Hypothalamus (tissue), 51 donors: ENCODE measurements at places on chromosomes 7 and 10.

DNA sequence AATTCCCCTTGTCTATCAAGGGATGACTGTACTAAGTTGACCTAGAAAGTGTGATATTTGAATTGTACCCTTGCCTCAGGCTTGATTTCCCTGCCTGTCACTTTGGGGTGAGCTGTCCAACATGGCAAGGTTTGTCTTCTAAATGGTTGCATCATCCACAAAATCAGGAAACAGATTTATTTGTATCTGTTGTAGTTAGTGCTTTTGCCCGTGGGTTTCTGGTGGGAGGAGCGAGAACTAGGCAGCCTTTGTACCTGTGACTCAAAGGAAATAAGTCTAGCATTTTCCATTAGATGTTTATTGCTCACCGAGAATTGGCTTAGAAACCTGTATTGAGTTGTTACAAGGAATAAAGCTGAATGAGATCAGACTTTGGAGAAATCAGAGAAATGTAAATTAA is 650.8 kb downstream of the LRMDA start:
- DNase-seq = no peak

DNA sequence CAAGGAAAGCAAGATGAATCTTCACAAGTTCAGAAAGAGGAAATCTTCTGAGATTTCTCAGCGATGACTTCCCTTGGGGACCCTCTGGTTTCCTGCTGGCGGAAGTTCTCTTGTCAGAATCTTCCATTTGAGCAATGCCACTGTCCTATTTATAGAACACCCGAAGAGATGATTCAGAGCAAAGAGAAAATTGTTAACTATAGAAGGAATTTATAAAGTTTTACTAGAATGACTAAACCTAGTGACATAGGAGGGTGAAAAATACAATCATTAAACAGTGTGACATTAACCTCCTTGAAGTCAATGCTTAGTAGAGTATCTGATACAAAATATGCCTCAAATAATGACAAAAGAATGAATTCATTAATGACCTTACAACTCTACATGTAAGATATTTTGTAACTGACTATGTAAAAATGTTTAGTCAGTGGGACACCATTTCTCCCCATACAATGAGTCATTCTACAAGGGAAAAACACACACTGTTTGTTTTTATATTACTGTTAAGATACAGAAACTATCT is 206.5 kb upstream of the CNTNAP2 start:
- DNase-seq = no peak

DNA sequence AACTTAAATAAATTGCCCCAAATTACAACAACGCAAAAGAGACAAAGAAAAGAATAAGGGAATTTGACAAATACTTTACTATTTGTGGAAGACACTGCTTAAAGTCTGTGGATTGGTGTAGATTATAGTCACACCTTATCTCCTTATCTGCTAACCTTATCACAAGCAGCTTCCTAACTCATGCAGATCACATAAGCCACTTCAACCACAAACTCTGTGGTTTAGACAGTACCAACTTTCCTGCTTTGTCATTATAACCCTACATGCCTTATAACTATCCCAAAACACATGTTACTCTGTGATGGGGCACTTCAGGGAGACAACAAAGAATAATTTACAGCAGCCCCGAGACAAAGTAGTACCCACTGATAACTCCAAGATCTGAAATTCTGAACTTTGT is 41.5 kb upstream of the PPP3CB start:
- DNase-seq = no peak

GRCh38 chr7:109206196-109206595 is 636.5 kb downstream of the DNAJB9 start:
- no peak for DNase-seq

GRCh38 chr10:30742471-30742870 is 112.9 kb upstream of the LYZL2 start:
- DNase-seq = no peak

DNA sequence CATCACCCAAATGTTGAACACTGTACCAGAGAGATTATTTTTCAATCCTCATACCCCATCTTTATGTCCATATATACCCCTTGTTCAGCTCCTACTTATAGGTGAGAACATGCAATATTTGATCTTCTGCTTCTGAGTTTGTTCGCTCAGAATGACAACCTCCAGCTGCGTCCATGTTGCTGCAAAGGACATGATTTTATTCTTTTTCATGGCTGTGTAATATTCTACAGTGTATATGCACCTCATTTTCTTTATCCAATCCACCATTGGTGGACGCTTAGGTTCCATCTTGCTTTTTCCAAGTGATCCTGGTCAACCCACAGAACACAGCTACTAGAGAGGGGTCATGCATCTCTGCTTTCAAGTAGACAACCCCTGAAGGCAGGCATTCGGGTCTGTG is 99.5 kb downstream of the MYL10 start:
- DNase-seq = no peak

DNA sequence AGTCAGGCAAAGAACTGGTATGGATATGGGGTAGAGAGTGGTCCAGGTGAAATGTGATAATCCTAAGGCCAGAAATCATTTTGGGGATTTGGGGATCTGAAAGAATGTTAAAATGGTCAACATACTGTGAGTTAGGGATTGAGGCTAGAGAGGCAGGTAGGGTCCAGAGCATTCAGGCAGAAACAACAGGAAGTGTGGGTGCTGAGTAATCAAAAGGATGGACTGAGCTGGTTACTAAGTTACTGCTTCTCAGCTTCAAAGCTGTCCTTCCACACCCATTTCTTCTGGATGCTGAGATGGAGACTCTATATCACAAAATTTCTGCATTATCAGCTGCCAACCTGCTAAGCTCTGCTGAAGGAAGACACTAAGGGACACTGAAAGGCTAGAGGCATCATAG is 30.6 kb upstream of the PRKCQ start:
- no peak for DNase-seq
